GM19239 (cell line): ENCODE measurements at places on chromosomes 4 and X.

DNA sequence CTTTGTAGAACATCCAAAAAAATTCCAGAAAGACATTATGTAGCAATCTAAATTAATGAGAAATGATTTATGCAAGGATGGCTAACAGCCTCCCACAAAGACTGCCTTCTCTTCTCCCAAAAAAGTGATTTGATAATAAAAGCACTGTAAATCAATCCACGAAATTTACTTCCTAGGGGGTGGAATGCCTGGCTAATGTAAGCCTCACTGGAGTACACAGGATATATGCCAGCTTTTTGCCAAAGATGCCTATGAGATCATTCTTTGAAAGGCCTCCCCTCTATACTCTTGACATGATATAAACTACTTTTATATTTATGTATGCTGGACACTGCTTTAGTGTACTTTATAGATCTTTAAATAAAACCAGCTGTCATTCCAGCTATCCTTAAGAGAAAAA lies 211.1 kb downstream of the ADAMTS3 start:
- no peak for DNase-seq

- DNase-seq: no peak
Measured at GRCh38 chrX:18899796-18900380, 84.0 kb downstream of the PHKA2 start.

DNA sequence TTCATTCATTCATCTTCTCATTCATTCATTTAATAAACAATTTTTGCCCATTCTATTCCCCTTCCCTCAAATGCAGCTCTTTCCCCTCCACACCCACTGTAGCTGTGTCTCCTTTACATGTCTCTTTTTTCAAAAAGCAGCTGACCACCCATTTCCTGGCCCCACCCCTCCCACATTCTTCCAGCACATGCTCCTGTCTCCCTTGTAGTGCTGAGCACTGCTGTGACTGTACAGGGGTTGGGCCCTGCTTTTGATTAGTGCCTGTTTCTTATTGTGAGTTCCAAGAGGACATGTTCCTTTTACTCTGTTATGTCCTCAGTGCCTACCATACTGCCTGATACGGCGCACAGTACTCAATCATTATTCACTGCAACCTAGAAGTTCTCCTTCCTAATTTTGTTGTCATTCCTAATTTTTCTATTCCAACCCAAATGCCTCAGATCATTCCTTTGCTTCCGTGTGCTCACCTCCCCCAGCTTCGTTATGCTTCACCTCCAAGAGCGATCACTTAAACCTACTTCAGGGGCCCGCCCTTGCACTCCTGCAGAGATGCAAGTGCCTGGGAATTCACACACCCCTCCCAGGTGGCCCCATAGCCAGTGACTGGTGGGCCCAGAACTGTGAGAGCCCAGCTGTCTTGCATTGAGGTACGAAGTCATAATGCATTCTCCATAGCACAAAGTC lies 152.2 kb downstream of the STK32B start:
- DNase-seq: no peak

DNA sequence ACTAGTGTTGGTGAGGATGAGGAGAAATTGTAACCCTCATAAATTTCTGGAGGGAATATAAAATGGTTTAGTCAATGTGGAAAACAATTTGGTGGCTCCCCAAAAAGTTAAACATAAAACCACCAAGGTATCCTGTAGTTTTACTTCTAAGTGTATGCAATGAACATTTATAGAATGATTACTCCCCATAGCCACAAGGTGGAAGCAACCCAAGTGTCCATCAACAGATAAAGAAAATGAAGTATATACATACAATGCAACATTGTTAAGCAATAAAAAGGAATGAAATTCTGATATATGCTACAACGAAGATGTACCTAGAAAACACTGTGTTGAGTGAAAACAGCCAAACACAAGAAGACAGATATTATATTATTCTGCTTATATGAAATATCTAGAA lies 569.1 kb upstream of the GRID2 start:
- no peak for DNase-seq

DNA sequence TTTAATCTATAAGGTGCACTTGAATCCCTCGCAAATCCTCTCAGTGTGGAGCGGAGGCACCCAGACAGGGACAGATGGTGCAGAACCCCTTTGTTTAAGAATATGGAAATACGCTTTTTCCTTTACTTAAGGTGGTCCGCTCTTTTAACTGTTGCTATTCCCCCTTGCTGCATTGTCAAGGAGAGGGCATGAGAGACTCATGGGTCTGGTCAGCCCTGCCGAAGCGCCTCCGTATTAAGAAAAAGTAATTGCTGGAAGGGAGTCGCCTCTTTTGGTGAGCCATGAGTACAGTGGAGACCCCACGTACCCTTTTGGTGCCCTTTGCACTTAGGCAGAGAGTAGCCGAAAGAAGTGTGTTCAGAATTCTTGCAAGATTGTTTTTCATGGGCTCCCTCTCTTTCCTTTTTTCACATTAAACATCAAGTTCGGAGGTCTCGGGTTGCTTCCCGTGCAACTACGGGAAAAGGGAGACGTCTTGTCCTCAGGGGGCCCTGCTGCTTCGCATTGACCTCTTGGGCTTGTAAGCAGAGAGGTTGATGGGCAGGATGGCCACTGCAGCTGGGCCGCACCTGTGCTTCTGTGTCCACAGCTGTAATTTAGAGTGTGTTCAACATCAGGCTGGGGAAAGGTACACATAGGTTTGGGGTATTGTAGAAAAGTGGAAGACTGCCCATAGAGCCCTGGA lies 109.6 kb downstream of the SPRY1 start:
- no peak for DNase-seq

- no peak for DNase-seq
Measured at GRCh38 chr4:117001077-117001476, 84.3 kb downstream of the TRAM1L1 start.

- no peak for DNase-seq
Measured at GRCh38 chr4:48027653-48028052, 11.1 kb downstream of the NIPAL1 start.

GRCh38 chr4:113987382-113987941 lies 8.0 kb upstream of the ARSJ start:
- no peak for DNase-seq
